Activated B cell treated with CpG ODN at 0.5 μM for 24 hours (primary cell): ENCODE measurements at places on chromosomes 7 and 10. TPM values are rescaled to one million over a fixed set of nuclear protein-coding genes. Genes with fewer than 3 reads are reported as not detected.

GRCh38 chr10:129531969-129532660 lies 65.1 kb downstream of the MGMT start:
- DNase-seq, result no peak

Gene TMUB1
- total RNA-seq, result 40.5 and 43.5 TPM in 2 replicates

DNA sequence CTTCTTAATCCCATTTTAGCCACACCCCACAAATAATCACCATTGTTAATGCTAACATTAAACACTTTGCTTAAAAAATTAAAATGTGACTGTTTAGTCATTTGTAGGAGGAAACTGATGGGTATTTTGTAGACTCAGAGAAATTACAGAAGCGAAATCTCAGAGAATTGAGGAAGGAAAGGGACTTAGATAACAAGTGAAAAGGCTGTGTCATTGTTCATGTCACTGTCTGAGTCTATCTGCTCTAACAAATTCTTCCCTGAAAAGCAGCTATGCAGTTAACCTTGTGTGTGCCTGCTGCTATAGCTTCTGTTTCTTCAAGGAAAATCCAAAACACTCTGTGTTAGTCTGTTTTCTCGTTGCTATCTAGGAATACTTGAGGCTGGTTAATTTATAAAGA lies 40.9 kb upstream of the PLXDC2 start:
- DNase-seq, result no peak

- no peak for DNase-seq
Observed at GRCh38 chr7:83306502-83306901, 143.8 kb upstream of the PCLO start.

DNA sequence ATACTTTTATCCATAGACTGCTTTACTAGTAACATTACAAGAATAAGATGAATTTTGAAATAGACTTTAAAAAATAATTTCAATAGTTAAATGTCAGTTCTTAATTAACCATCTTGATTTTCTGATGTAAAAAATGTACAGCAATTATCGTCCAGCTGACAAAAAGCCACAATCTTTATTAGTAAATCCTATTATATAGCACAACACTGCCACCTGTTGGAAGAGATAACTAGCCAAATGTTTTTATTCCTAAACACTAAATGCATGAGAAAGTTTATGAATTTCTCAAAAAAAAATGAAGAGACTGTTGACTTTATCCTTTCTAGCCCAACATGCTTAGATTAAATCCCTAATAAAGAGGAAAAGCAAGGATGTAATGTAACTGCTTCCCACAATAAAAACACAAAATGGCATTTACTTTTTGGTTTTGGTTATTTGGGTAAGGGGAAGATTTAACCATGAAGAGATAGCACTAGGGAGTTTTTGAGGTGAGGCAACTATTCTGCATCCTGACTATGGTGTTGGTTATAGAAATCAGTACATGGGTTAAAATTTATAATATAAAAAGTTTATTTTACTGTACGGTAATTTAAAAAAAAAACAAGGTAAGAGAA lies 8.0 kb downstream of the COA1 start:
- DNase-seq, result no peak

DNA sequence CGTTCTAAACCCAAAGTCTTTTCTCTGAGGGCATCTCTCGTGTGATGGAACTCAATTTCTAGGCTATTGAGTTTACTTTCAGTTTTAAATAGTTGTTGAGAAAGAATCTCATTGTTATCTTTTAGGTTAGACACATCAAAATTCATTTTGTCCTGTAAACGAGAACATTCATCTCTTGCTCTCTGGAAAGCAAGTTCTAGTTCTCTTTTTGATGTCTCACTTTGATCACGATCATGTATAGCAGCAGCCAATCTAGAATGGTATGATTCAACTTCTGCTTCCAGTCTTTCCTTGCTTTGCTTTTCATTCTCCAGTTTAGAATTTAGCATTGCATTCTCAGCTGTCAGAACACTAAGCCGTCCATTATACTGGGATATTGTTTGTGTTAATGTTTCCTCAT lies 65.1 kb downstream of the ANKRD26 start:
- no peak for DNase-seq

GRCh38 chr7:72710983-72711382 lies 117.0 kb downstream of the TYW1B start:
- no peak for DNase-seq

Gene MAGI2
- total RNA-seq, result 0.38 and 0.46 TPM in 2 replicates

DNA sequence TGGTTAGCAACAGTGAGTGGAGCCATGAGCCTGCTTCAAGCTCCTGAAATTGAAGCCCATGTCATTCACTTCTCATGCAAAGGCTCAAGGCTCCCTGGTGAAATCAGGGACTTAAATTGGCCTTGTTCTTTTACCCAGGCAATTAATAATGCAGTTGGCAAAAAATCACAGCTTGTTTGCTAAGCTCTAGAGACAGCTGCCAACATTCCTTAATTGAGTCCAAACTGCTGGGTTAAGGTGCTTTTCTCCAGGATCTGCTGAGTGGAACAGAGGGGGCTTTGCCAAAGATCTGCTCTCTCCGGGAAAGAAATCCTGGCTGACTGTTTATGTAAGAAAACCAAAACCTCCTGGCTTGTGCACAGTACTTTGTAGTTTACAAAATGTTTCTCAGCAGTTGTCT lies 257.6 kb upstream of the GHITM start:
- DNase-seq, result no peak

GRCh38 chr10:34305189-34305588 lies 509.9 kb downstream of the PARD3 start:
- DNase-seq, result no peak

Gene HOXA7
- total RNA-seq, result not detected in 2 replicates

DNA sequence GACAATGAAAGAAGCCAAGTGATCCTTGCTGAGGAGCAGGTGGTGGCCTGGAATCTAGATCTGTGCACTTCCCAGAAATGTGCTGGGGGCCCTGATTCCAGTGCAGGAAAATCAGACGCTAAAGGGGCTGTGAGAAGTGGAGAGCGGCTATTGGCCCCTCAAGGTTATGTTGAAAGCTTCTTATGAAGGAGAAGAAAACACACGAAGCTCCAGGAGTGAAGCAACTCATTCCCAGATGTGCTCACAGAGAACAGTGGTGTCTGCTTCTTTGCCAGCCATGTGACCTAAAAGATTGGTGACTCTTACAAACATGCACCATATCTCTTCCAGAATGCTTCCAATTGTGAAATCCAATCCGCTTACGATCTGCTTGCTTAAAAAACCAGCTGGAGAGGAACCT lies 679.3 kb upstream of the IGFBP3 start:
- DNase-seq, result no peak

Gene PFKP
- total RNA-seq, result 42.8 and 44.7 TPM in 2 replicates

DNA sequence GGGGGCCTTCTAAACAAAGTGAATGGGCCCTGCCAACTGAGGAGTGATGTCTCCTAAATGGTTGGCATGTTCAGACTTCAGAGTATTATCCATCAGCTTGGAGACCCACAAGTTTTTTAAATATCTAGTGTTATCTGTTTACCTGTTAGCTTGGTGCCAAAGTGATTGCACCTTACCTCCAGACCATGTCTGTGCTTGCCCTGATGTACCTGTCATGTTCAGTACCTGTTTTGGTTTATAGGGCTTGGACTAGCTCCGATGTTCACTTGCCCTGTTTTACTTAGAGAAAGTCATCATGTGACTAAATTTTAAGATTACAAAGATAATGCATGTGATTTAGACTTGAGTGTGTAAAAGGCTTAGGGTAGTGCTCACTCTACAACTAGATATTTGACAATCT lies 67.7 kb downstream of the CNNM2 start:
- no peak for DNase-seq

- no peak for DNase-seq
Observed at GRCh38 chr7:9557853-9558252, 1124.4 kb downstream of the NXPH1 start.

DNA sequence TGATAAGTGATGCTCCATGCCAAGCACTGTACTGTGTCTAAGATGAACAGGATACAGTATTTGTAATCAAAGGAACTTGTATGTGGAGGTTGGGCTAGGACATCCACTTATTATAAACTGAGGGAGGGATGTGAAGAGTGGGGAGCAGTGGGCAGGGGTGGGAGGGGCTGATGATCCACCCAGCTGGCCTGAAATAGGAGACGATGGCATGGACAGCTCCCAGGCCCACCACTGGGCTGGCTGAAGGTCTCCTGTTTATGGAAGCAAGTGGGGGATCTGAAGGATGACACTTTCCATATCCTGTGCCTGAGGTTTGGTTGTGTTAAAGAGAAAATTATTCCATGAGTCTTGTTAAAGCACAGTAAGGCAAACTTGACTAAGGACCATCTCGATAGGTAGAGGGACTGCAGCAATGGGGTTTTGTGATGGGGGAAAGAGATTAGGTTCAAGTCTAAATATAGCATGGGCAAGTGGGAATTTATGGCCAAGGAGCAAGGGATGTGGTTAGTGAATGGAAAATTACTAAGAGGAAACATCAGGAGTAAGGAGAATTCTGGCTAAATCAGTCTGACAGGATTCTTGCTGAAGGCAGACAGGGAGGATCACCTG lies 124.6 kb downstream of the CCNY start:
- DNase-seq, result no peak

DNA sequence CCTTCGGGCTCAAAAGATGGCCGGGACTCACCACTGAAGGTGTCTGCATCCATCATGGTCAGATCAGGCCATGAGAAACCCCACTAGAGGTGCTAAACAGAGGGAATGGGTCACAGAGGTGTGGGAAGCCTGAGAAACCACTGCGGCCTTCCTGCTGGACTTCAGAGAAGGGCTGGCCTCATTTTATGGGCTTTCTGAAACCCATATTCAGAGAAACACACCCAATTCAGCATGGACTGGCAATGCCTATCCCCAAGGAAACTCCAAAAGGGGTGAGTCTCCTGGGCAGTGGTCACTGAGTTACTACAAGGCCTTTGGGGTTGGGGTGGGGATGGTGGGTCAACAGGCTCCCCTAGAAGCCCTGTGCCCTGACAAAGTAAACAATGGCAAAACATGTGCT lies 58.0 kb downstream of the DLG5 start:
- no peak for DNase-seq

- no peak for DNase-seq
Observed at GRCh38 chr10:50788951-50789945, 49.5 kb downstream of the ASAH2B start.

- DNase-seq, result no peak
Observed at GRCh38 chr7:141142058-141142457, 68.2 kb downstream of the TMEM178B start.

DNA sequence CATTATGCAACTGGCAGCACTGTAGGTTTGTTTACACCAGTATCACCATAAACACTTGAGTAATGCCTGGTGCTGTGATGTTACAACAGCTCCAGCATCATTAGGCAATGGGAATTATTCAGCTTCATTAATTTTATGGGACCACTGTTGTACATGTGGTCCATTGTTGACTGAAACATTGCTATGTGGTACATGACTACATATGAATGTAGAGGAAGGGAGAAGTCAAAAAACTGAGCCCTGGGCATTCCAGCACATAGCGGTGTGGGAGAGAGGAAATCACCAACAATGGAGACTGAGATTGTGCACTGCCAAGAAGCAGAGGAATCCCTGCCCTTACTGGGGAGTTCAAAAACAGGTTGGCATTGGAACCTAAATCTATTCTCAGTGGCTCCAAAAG lies 89.0 kb downstream of the TRIM24 start:
- no peak for DNase-seq

Gene PTEN
- 172 and 227 TPM in 2 replicates for total RNA-seq

- DNase-seq, result no peak
Observed at GRCh38 chr7:151830121-151830830, 46.6 kb downstream of the PRKAG2 start.

- no peak for DNase-seq
Observed at GRCh38 chr7:136585954-136586670, 282.3 kb upstream of the CHRM2 start.

Gene CD36
- total RNA-seq, result 0.15 and 0.53 TPM in 2 replicates

- no peak for DNase-seq
Observed at GRCh38 chr10:125206623-125207022, 46.3 kb upstream of the CTBP2 start.
